ENCODE measurements at places on chromosomes 13 and 19. TPM values are rescaled to one million over a fixed set of nuclear protein-coding genes. Genes with fewer than 3 reads are reported as not detected.

DNA sequence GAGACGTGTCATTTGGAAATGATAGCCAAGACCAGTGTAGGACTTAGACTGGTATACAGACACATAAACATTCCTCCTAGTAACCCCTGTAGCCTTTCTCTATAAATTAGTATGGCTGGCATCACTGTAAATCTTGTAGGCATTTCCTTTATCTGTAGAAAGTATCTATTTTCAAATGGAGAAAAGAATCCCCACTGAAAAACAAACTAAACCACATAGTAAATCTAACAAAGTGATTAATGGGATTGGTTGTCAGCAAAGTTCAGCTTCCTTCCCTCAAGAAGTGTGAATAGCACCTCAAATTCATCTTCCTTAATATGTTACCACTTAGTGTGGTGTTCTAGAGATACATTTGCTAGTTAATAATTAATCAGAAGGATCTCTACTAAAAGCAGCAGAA is 119.4 kb upstream of the NBEA start:
- H3K4me3 ChIP-seq = no peak overlapping the region
- no peaks in the 10 kb centered on the region for H3K36me3 ChIP-seq
- peaks cover 7% of the 10 kb centered on the region for H3K27me3 ChIP-seq
- H3K27ac ChIP-seq = no peak overlapping the region
- no peak for DNase-seq

- DNase-seq = no peak
- no peak overlapping the region for H3K4me3 ChIP-seq
- no peaks in the 10 kb centered on the region for H3K4me1 ChIP-seq
- H3K27ac ChIP-seq = no peak overlapping the region
Observed at GRCh38 chr13:47017476-47017875, 120.6 kb upstream of the HTR2A start.

Gene OXGR1
- total RNA-seq = not detected

DNA sequence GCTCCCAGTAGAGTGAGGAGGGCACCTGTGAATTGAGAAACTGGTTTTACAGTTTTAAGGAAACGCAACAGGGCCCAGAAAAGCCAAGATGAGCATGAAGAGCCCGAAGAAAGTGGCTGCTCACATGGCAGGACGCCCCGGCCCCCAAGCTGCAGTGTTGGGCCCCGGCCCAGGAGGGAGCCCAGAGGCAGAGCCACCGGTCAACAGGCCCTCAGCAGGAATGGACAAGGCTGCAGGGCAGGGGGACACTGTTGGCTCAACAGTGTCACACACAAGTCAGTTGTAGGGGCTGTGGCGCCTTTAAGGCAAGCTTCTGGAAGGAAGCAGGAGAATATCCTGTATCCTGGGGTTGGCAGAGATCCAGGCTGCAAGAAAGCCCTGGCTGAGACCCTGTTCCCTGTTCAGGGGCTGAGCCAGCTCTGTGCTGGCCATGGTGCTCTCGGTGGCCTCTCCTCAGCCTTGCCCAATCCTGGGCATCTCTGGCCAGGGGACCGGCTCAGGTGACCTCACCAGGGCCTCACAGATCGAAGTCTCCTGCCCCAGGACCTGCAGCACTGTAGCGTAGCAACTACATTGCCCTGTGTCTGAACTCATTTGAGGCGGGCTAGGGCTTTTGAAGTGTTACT is 28.0 kb downstream of the UPF1 start:
- no peaks in the 10 kb centered on the region for H3K27me3 ChIP-seq
- H3K27ac ChIP-seq = no peak overlapping the region
- H3K4me3 ChIP-seq = no peak overlapping the region
- H3K4me1 ChIP-seq = peaks cover 3% of the 10 kb centered on the region
- no peaks in the 10 kb centered on the region for H3K36me3 ChIP-seq
- DNase-seq = no peak

- no peak overlapping the region for H3K4me3 ChIP-seq
- no peak for DNase-seq
- no peak overlapping the region for H3K27ac ChIP-seq
- no peaks in the 10 kb centered on the region for H3K36me3 ChIP-seq
- peaks cover 20% of the 10 kb centered on the region for H3K4me1 ChIP-seq
- H3K27me3 ChIP-seq = no peaks in the 10 kb centered on the region
Observed at GRCh38 chr19:2703691-2704216, 1.3 kb upstream of the GNG7 start.

DNA sequence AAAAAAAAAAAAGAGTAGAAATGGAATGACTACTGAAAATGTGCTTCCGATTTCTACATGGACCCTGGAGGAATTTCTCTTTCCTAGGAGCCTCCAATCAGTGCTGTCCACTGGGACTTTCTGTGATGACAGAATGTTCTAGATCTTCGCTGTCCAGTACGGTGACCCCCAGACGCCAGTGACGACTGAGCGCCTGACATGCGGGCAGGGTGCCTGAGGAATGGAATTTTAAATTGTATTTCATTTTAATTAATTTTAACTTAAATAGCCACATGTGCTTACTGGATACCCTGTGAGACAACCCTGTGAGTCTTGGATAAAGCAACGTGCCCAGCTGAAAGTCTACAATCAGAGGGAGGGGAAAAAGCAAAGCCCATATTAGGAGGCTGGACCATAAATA is 4.1 kb upstream of the TLE6 start:
- H3K36me3 ChIP-seq = no peaks in the 10 kb centered on the region
- H3K27me3 ChIP-seq = peaks cover 2% of the 10 kb centered on the region
- no peak overlapping the region for H3K4me3 ChIP-seq
- H3K27ac ChIP-seq = no peak overlapping the region
- peaks cover 33% of the 10 kb centered on the region for H3K4me1 ChIP-seq
